ENCODE measurements at places on chromosomes 2 and 18.

- DNase-seq, result no peak
Observed at GRCh38 chr2:158894078-158894477, 74.4 kb upstream of the TANC1 start.

DNA sequence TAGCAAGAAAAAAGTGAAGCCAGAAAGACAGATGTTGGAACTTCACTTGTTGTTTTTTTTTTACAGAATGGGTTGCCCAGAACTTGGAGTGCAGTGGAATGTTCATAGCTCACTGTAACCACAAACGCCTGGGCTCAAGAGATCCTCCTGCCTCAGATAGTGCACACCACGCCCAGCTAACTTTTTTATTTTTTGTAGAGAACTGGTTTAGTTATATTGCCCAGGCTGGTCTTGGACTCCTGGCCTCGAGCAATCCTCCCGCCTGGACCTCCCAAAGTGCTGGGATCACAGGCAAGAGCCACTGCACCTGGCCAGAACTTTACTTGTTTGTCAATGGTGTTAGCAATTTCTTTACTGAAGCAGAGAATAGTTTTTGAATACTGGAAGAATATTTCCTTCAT lies 11.9 kb upstream of the ASPRV1 start:
- DNase-seq, result no peak

DNA sequence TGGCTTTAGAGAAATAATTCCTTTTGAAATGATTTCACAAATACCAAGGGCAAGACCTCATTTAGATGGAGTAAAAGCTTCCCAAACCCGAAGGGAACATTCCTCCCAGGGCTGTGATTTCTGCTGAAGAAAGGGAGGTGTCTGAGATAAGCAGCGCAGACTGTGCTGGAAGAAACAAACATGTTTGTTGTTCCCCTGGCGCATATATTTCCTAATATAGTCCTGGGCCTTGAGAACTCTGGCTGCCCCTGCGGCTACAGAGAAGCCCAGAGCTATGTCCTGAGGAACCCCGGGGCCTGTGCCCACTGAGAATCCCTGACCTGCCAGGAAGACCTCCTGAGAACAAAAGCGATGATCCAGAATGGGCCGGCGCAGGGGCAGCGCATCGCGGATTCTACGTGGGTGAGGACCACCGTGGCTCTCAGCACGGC lies 372.6 kb upstream of the NT5C1B start:
- DNase-seq, result no peak

- no peak for DNase-seq
Observed at GRCh38 chr2:238907717-238908173, 59.9 kb downstream of the TWIST2 start.

DNA sequence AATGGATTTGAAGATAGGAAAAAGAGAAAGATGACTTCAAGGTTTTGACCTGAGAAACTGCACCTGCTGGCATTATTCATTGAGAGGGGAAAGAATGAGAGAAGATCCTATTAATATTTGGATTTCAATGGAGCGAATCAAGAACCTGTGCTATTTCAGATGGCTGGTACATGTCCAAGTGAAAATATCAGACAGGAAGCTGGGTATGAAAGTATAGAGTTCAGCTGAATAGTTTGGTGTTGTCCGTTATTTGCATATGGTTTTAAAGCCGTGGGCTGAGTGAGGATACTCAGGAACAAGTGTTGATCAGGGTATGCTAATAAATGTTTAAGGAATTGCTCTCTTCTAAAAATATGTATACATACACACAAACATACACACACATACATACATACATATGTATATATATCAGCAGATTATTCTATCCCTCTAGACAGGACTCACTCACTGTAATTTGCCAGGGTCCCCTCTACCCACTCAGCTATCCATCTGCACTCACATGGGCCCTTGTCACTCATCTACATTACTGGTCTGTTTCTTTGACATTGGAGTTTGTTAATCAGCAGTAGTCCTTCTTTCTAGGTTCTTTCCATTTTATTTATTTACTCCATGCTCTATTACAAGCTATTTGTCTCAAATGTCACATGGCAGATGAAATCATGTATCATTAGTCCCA lies 33.9 kb upstream of the IKZF2 start:
- no peak for DNase-seq

- no peak for DNase-seq
Observed at GRCh38 chr2:7552825-7553570, 635.8 kb downstream of the RNF144A start.

DNA sequence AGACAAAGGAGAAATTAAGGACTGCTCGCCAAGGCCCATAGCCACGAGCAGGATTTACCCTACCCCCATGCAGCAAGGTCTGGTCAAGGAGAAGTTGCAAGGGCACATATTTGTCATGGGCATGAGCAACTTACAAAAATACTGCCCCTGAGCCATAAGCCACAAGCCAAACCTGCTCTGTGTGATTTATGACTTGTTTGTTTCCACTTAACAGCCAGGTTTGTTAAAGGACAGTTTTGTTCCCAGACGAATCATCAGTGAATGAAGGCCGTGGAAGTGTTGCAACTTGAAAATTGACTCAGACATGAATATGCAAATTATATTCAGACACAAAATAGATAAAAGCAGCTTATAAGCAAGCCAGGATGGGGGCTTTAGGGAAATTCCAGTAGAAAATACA lies 31.3 kb upstream of the EVA1A start:
- no peak for DNase-seq

DNA sequence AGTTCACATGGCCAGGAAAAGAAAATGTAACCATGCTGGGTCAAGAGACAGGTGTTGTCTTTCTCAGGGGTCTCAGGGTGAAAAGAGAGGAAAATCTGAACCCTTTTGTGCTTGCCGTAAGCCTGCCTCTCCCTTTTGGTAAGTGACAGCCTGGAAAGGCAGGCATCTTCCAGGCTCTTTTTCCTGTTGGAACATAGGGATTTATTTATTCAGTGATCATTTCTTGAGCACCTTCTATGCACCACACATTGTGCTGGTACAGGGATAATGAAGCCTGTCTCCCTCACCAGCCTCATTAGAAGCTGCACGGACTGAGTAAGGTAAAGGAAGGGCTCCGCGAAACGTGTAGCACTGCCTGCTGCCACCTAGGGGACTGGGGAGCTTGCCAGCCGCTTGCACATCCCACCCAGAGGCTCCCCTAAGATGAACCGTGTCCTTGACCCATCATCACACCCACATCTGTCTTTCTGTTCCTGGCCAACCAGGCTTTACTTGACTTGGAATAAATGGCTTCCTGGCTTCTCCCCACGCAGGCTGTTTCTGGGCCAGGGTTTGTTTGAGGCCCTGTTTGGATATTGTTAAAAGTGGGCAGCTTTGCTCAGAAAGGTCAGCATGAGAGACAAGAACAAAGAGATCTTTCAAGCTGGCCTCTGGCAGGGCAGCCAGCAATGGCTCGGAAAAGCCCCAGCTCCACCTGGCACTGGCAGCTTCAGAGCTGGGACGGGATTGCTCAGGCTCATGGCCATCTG lies 73.3 kb upstream of the MCFD2 start:
- DNase-seq, result no peak

DNA sequence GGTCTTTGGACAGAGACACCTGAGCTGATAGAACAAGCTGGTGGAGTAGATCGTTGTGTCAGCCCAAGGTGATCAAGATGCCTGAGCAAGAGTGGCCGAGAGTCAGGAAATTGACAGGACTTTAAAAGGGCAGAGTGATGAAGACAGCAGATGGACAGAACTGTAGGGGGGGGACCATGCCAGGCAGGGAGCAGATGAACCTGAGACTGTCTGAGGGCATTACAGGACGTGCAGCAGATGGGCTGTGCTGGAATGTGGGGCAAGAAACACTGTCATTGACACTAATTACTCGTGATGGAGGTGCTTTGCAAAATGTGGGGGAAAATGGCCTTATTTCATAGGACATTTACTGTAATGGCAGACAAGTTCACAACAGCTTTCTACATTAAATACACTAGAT lies 225.0 kb downstream of the THSD7B start:
- no peak for DNase-seq

DNA sequence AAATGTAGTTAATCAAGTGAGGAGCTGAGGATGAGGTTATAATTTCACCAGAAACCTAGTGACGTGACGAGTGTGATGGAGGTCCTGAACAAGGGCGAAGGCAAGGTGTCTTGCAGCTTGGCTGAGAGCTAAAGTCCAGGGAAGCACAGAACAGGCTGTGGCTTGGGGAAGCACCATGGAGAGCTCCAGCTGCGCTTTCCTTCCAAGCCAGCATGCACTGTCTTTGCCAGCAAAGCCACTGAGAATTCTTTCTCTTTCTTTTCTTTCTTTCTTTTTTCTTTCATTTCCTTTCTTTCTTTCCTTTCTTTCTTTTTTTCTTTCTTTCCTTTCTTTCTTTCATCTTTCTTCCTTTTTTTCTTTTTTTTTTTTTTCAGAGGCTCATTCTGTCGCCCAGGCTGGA lies 239.3 kb downstream of the FBXO15 start:
- DNase-seq, result no peak

- DNase-seq, result no peak
Observed at GRCh38 chr2:10880586-10881321, 31.0 kb upstream of the KCNF1 start.

DNA sequence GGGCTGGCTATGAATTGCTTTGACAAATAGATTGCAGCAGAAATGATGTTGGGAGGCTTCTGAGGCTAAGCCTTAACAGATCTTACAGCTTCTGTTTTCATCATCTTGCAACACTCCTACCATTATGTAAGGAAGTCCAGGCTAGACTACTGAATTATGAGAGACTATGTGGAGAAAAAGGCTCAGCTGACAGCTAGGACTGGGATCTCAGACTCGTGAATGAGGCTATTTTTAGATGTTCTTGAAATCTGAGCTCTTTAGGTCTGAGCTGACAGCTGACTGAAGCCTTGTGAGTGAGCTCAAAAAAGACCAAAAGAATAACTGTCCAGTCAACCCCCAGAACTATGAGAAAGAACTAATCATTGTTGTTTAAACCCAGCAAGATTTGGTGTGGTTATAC lies 70.3 kb downstream of the VWC2L start:
- no peak for DNase-seq

DNA sequence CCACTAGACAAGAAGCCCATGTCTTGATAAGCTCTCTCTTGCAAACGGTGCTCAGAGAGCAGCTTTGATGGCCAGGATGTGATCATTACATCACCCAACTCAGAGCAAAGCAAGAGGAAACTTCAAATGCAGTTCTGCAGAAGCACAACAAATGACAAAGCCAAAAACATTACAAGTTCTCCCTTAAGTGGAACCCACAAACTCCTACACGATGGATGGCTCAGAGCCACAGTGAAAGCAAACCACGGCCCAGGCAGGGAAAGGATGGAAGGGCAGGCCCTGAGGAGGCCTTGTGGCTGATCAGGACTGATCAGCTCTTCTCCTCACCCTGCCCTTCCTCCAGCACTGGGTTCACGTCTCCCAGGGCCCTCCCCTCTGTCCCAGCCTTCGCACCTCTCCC lies 326.4 kb downstream of the EIPR1 start:
- no peak for DNase-seq

DNA sequence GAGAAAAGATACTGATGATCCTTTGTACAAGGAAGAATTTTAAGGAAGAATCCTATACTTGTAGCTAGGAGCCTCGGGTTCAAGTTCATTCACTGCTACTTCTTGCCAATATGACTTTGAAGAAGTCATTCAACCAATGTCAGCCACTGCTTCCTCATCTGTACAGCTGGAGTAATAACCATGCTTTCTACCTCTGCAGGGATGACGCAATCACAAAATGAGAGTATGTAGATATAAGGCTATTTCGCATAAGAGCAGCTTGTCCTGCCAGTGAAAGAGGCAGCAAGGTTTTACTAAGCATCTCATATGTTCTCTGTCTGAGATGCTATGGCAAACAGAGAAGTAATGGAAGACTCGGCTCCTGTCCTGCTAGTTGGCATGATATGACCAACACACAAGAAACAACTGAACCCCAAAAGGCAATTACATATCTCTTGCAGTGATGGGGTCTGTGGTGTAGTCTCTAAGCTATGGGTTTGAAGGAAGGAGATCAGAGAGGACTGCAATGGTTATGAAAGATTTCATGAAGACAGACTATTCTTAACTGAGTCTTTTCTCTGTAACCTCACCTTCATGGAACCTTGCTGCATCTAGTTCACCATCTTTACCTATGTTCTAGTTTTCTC lies 9.2 kb downstream of the AAK1 start:
- DNase-seq, result no peak

DNA sequence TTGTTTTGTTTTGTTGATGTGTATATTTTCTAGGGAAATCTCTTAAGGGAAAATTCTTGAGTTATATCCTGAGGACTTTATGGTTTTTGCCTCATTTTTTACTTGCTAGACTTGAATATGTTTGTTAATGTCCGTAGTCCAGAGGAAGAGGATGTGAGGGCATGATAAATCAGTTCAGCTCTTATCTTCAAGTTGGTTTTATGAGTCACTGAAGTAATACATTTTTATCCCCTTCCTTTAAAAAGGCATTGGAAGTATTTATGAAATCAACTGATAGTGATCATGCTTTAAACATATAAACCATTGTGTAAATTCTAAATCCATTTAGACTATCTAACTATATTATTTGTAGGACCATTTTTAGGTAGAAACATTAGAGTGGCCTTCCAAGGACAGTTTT lies 43.9 kb upstream of the CYBRD1 start:
- DNase-seq, result no peak

DNA sequence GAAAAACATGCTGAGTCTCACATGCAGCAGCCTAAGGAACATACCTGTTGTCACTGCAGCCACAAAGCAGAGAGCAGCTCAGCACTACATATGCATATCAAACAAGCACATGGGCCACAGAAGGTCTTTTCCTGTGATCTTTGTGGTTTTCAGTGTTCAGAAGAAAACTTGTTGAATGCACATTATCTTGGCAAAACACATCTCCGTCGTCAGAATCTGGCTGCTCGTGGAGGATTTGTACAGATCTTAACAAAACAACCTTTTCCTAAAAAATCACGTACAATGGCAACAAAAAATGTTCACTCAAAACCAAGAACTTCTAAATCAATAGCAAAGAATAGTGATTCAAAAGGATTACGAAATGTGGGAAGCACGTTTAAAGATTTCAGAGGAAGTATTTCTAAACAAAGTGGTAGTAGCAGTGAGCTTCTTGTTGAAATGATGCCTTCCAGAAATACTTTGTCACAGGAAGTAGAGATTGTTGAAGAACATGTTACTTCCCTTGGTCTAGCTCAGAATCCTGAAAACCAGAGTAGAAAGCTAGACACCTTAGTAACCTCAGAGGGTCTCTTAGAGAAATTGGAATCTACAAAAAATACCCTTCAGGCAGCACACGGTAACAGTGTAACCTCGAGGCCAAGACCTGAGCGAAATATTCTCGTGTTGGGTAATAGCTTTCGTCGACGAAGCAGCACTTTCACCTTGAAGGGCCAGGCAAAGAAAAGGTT lies 34.1 kb downstream of the ZNF407 start:
- DNase-seq, result no peak

- no peak for DNase-seq
Observed at GRCh38 chr2:43692428-43692994, 16.3 kb upstream of the C1GALT1C1L start.

GRCh38 chr2:30888852-30889409 lies 81.7 kb upstream of the CAPN13 start:
- no peak for DNase-seq

Measured in left ventricle myocardium inferior (tissue), 1 donor.